ENCODE measurements at places on chromosomes 12 and 14.

DNA sequence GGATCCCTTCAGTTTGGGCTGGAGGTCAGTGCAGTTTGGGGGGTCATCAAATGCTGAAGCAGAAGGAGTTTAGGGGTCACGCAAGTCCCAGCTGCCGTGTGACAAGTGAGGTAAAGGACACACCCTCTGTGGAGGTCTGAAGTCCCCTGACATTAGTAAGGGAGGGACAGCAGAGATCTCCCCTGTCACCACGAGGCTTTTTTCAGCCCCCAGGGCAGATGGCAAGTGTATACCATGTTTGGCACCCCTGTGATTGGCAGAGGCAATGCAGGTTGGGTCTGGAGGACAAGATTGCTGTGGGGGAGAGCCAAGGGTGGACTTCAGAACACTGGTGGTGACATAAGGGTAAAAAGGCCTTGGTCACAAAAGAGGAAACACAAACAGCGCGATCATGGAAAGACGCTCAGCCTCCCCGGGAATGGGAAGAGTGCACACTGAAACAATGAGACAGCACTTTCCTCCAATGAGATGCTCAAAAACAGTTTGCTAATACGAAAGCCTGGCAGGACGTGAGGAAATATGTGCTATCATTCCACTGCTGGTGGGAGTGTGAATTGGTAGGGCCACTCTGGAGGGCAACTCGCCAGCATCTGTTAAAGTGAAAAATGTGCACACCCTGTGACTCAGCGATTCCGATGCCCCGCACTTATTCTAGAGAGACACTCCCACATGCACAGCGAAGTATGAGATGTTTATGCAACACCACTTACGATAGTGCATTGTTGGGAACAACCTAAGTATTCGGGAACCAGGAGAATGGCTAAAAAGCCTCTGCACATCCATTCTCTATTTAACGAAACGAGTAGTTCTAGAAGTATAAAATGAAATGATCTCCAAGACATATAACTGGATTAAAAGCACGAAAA is 14.4 kb upstream of the CD27 start:
- DNase-seq: peak; percentile 32

- no peak for DNase-seq
Observed at GRCh38 chr12:116975779-116976393, 65.1 kb downstream of the FBXW8 start.

DNA sequence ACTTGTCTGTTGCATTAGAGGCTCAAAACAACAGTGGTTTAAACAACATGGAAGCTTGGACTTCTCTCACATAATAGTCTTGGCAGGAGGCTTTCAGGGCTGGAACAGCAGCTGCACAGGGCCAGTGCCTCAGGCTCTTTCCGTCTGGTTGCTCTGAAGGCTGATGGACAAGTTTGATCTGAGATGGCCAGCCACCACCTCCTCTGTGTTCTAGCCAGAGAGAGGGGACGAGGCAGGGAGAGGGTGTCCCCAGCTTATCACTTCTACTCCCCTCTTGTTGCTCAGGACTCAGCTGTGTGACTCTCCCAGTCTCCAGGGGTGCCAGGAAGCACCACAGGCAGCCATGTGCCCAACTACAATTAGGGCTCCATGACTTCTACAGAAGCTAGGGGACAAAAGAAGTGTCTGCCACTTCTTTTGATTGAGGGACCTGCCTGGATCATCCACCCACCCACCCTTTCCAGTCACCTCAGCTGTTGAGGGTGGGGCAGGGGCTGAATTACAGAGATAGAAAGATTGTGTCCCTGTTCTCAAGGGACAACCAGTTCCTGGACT is 46.6 kb downstream of the SMIM41 start:
- no peak for DNase-seq

- no peak for DNase-seq
Observed at GRCh38 chr14:92590941-92591340, 77.4 kb downstream of the RIN3 start.

DNA sequence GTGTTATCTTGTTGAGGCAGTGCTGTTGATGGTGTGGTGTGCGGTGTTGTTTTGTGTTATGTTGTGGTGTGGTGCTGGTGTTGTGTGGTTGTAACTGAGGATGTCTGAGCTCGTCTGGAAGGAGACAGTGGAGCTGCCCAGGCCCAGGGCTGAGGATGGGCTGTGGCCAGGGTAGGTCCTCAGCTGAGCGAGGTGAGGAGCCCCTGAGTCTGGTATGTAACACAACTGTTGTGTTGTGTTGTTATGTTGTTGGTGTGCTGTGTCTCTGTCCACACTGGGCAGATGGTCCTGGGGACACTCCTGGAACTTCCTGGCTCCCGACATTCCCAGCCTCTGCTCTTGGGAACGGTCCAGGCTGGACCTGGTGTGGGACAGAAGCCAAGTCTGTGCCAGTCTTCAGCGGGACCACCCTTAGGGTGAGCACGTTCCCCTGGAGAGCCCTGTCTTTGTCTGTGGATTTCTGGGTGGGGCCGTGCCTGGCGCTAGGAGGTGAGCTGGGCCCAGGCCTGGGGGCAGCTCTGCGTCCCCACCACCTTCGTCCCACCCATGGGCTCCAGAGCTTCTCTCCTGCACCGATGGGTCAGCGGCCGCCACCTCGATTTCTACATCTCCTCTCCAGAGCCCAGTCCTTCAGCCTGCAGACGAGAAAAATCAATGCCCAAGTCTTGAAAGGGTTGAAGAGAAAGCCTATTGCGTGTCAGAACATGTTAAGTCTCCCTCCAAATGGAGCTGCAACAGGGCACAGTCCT is 27.4 kb upstream of the SFSWAP start:
- DNase-seq: no peak

DNA sequence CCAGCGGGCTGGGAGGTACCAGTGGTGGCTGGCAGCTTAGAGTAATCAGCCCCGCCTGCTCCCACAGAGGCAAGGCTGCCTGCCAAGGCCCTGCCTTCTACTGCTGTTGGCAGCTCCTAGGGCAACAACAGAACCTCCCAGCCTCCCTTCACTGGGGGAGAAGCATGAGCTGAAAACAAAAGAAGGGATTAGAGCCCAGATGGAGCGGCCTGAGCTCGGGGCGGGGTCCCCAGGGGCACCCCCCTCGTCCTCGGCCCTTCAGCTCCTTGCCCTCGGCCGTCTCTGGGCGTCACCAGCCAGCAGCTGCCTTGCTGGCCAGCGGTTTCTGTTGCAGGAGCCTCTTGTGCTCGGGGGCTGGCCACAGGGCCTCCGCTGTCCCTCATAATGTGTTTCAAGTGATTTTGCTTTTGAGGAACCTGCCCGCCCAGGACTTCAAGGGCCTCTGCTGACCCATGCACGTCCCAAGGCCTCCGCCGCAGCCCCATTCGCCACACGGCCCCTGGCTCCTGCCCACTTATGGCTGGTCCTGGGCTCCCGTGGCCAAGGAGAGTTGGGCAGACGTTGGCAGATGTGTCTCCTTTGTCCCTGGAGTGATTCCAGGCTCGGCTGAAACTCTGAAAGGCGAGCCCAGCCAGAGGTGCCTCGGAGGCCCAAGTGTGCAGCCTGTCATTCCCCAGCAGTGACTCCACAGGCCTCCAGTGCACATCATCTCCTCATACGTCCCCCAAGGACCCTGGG is 49.7 kb downstream of the PSMA6 start:
- peak; percentile 11 for DNase-seq

GRCh38 chr14:63174760-63175191 is 29.5 kb upstream of the RHOJ start:
- DNase-seq: no peak

DNA sequence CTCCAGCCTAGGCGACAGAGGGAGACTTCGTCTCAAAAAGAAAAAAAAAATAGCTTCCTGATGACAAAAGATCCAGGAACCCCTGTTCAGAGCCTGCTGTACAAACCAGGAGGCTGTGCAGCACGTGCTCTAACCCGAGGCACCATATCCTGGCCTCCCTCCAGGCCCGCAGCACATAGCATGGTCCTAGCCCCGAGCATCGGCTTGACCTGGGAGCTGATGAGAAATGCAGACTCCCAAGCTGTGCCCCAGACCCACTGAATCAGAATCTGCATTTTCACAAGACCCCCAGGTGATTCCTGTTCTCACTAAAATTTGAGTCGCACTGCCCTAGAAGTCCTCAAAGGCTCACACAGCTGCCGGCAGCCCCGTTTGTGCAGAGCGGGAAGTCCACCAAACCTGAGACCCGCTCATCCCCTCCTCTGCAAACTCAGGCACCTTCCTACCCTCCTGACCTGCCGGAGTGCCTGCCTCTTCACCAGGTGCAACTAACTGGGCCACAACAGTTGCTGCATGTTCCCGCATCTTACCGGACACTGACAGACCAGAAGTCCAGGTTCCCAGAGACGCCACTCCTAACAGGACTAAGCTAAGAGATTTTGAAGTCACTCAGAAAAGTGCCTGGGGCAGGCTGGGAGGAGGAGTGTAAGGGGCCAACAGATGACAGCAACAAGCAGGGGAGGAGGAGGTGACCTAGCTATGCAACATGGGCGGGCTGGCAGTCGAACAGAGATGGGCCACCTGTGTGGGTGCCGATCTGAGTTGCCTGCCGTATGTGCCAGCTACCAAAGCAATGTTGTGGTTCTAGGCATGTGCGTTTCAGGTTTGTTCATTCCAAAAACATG is 24.0 kb upstream of the RIN3 start:
- no peak for DNase-seq

- no peak for DNase-seq
Observed at GRCh38 chr12:3148366-3149000, 71.3 kb downstream of the TSPAN9 start.

GRCh38 chr12:51972849-51973273 is 21.4 kb downstream of the ACVR1B start:
- peak; percentile 38 for DNase-seq

DNA sequence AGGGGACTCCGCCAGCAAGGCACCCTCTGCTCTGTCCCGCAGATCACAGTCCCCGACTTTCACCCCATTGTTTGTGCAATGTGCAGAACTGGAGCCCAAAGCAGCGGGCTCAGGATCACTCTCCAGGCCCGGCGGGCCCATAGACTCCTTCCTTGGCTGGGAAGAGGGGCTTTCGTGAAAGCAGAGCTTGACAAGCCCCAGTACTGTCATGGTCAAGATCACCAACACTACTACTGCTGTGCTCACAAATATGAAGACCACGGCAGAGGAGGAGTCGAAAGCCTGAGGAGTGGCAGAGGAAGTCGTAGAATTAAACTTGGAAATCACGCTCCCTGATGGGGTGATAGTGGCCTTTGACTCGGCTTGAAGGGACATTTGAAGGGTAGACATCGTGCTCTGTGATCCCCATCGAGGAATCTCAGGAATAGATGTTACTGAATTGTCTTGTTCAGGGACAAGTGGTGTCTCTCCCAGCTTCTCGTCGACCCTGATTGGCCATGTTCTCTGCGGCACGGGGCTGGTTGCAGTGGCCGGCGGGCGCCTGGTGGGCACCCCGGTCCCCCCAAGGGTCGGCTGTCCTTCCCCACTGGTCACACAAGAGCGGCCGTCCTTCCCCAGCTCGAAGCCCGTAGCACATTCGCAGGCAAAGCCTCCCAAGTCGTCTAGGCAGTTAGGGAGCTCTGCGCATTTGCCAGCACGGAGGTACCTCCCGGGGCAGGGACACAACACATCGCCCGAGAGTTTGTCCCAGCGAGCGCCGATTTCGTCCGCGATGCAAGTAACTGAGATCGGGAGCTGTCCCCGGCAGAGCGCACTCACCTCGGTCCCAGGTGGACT is 1.1 kb downstream of the CLEC14A start:
- no peak for DNase-seq

GRCh38 chr12:130816097-130816496 is 23.0 kb downstream of the STX2 start:
- DNase-seq: no peak

- no peak for DNase-seq
Observed at GRCh38 chr14:20748439-20748838, 2.8 kb downstream of the EDDM3A start.

DNA sequence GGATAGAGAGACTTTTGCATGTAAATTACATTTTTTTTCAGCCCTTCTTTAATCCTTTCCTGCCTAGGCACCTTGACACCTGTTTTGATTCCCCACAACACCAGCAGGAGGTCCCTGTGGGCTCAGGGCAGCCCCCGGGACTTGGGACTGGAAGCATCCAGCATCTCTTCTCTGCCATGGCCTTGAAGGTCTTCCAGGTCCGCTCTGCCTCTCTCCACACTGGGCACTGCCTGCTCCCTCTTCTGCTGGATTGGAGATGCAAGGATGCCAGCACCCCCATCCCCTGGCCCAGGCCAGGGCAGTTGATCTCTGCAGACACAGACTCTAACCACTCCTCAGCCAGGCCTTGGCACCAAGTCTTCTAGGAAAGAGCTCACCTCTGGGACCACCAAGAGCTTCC is 134.5 kb upstream of the C14orf180 start:
- DNase-seq: no peak

GRCh38 chr14:58638231-58639197 is 752 bp downstream of the DACT1 start:
- peak; percentile 8 for DNase-seq

DNA sequence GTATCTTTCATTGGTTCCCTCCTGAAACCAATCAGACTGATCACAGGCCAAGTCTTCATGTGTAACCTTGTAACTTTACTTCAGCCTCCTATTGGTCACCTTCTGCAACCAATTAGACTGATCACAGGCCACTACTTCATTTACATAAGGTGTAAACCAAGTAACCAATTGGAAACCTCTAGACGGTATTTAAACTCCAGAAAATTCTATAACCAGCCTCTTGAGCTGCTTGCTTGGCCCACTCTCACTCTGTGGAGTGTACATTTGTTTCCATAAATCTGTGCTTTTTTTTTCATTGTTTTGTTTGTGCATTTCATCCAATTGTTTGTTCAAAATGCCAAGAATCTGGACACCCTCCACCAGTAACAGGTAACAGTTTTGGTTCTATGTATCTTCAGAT is 47.5 kb downstream of the EIF2S3B start:
- no peak for DNase-seq

GRCh38 chr12:109469517-109469916 is 7.6 kb downstream of the KCTD10 start:
- DNase-seq: no peak

DNA sequence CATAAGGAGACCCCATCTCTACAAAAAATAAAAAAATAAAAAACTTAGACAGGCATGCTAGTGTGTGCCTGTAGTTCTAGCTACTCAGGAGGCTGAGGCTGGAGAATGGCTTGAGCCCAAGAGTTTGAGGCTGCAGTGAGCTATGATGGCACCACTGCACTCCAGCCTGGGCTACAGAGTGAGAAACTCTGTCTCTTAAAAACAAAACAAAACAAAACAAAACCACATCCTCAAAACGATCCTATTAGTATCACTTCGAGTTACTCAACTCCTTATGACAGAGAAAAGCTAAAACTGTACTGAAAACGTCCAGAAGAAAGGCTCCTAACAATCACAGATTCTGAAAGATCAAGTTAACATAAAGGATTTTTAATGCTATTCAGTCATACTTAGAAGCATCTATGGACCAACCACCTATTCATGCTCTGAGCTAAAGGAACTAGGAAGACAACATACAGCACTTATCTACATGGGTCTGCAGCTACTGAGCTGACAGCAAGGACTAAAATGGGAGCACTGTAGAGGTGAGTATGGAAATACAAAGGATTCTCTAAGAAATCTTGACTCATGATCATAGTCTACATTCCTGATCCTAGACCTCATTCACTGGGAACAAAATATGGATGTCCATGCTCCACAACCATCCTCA is 75.3 kb upstream of the DUSP6 start:
- no peak for DNase-seq

DNA sequence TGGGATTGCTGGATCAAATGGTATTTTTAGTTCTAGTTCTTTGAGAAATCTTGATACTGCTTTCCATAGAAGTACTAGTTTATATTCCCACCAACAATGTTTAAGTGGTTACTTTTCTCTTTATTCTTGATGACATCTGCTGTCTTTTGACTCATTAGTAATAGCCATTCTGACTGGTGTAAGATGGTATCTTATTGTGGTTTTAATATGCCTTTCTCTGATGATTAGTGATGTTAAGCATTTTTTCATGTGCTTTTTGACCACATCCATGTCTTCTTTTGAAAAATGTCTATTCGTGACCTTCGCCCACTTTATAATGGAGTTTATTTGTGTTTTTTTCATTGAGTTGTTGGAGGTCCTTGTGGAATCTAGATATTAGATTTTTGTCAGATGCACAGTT is 865.7 kb downstream of the SLC6A15 start:
- no peak for DNase-seq

All from activated CD4-positive, alpha-beta T cell treated with anti-CD3 and anti-CD28 coated beads, Interleukin-2, amount 50 U/mL, for 1 hour (primary cell).